AG04449 (cell line): ENCODE measurements at places on chromosomes 7 and 10.

GRCh38 chr10:30438021-30438850, 4.3 kb downstream of the MAP3K8 start:
- DNase-seq = no peak

DNA sequence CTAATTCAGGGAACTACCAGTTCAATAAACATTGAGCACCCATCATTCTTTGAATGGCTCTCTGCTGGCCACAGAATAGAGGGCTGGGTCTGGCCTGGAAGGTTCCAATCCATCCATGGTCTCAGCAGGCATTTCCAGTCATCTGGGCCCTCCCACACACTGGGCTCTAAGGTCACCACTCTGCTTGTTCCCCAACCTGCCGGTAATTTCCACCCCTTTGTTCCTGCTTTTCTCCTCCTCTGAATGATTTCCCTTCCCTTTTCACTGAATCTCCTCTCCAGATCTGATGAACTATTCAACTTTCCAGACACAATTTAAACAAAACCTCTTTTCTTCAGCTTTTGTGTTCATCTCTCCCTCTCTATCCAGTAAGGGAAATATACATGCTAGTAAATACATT, 2.6 kb downstream of the BZW2 start:
- DNase-seq = no peak

DNA sequence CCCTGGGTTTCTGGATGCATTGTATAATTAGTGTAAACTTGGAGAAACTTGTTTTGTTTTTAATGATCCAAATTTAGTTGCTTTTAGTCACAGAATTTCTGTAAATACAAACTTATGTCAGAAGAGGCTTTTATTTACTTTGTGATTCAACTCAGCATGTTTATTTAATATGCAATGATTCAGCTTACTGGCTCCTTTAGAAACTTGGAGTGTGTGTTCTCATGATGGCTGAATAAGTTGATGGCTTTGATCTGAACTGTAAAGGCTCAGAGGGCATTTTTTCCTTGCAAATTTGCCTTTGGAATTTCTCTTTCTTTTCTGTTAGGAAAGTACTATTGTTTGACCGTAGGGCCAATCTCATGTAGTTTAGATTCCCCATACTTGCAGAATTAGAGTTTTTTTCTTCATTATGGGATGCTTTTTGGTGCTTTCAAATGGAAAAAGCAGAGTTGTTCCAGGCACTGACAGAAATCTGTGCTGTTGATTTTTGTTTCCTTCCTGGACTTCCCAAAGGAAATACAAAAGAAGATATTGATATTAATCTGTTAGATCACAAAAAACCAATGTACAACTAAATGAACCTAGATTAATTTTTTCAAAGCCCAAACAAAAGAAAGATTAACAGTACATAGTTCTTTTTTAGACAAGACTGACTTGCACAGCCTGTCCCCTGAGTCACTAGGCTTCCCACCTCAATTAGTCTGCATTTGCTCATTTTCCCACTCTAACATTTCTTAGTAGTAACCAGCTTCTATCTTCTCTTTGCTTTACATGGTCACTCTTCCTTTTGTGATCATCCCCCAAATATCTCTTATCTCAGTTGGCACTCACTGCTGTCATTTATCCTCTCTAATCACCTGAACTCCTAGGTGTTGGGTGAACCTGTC, 96.8 kb upstream of the AGR3 start:
- peak; percentile 52 for DNase-seq

DNA sequence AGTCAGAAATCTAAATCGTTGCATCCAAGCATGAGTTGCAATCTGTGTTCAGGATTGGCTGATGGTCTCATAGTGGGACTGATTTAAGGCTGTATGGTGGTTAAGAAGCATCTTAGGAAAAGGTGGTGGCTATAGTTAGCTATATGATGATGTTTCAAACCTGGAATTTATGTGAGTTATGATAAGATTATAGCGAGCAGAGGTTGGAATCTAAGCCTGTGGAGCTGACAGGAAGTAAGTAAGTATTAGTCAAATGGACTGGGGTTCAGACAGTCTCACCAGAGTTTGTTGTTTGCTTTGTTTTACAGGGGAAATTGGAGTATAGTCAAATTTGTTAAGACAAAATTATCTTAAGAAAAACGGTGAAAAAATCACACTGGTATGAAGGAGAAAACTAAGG, 56.7 kb downstream of the ANKRD7 start:
- no peak for DNase-seq

- DNase-seq = no peak
Observed at GRCh38 chr10:126122881-126123280, 226.5 kb downstream of the FANK1 start.

- DNase-seq = no peak
Observed at GRCh38 chr7:130151591-130152492, 53.4 kb downstream of the TMEM209 start.

DNA sequence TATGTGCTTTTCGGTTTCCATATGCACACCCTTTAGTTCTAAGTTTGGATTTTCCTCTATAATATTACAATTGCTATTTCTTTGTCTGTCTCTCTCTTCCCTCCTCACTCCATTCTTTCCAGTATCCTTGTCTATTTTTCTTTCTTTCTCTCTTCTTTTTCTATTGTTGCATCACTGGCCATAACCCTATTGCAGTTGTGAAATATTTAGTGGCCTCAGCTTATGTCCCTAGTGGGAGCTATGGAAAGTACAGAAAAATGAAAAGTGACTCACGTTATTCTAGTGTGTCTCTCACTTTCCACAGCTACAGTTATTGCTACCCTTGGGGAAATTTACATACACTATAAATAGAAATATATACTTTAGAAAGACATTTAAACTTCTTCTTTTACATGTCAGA, 59.1 kb downstream of the CNTNAP2 start:
- no peak for DNase-seq
